EH (cell line): ENCODE measurements at places on chromosomes 6 and 20.
A peak's percentile ranks its signal among the peaks of the same experiment; 100 is the strongest.

DNA sequence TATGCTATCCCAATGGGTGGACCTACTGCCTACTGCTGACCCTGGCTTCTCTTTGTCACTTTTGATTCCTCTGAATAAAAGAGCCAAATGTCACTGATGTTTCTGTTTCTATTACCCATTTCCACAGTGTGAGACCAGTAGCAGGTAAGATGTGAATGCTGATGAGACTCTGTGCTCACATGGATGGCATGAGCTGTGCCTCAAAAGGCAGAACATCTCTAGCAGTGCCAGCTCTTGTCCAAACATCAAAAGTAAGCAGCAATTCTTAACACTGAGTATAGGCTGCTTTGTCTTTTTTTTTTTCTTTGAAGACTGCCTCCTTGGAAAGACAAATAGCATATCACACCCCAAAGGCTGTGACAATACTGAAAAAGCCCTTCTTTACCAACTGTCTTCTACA is 459.2 kb upstream of the RUNX2 start:
- DNase-seq, result no peak

- DNase-seq, result no peak
Observed at GRCh38 chr20:45370571-45371160, 7.5 kb downstream of the TP53TG5 start.

GRCh38 chr6:160781298-160781697 is 79.3 kb downstream of the PLG start:
- no peak for DNase-seq

GRCh38 chr6:14501914-14502313 is 384.3 kb downstream of the CD83 start:
- DNase-seq, result no peak

GRCh38 chr6:131383421-131384411 is 189.3 kb upstream of the ARG1 start:
- DNase-seq, result peak; percentile 31
